Right atrium auricular region (tissue), 2 donors: ENCODE measurements at places on chromosomes 4 and X. TPM values are rescaled to one million over a fixed set of nuclear protein-coding genes. Genes with fewer than 3 reads are reported as not detected.

The NHSL2 gene
- 5.5 TPM for total RNA-seq

DNA sequence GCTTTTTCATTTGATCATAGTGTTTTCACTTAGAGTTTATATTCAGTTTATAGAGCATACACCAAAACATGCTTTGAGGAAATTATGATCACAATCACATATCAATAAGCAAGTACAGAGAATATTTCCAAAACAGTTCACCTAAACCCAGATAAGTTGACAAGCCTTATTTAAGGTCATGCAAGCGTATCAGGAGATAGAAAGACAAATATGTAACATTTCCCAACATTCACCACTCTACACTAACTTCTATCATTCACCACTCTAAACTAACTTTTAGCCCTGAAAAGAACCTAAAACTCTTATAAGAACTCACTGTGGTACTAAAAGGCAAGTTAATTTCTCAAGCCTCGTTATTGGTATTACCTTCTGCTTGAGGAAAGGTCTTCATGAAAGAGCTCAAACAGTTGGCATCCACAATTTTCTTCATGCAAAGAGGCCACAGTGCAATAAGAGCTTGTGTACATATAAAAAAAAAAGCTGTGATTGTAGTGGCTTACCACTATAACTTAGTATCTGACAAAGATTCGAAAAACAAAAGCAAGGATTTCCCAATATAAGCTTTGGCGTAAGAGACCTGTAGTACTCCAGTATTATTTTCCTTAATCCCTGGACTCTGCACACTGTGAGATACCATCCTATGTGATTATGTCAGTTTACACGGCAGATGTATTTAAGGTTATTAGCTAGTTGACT lies 903.3 kb downstream of the STIM2 start:
- no peak for DNase-seq

The NKX3-2 gene
- total RNA-seq: not detected

The ABCG2 gene
- 2.9 TPM for total RNA-seq

The BMP3 gene
- total RNA-seq: 0.08 TPM

The HPGDS gene
- total RNA-seq: 0.63 TPM

The CCKAR gene
- not detected for total RNA-seq

- DNase-seq: no peak
Observed at GRCh38 chr4:54547299-54548097, 110.3 kb upstream of the KIT start.

The REELD1 gene
- 0.71 TPM for total RNA-seq

GRCh38 chr4:6359536-6360308 lies 90.1 kb downstream of the WFS1 start:
- no peak for DNase-seq

The HSFX3 gene
- total RNA-seq: not detected

- DNase-seq: no peak
Observed at GRCh38 chr4:13984991-13985800, 357.7 kb upstream of the BOD1L1 start.

GRCh38 chrX:24204331-24204730 lies 54.8 kb downstream of the ZFX start:
- no peak for DNase-seq

DNA sequence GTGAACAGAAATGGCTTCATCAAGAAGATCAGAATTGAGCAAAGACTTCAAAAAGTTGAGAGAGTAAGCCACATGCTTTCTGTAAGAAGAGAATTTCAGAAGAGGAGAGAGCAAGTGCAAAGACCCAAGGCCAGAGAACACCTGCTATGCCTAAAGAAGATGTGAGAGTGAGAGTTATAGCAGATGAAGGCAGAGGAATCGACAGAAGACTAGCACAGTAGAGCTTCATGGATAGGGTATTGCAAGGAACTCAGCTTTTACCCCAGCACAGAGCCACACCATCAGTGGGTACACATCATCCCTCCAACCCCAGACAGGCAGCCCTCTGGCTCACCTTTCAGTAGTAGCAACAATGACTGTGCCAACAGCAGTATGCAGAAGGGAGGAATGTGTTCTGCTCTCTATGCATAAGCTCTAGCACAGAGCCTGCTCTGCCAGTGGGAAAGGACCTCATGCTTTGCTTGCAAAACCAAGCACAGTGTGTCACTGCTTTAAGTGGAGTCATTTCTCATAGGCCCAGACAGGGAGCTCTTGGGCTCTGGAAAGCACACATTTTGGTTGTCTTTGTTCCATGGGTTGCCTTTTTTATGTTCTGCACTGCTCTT lies 318.6 kb downstream of the NAF1 start:
- DNase-seq: no peak

GRCh38 chr4:186875476-186875875 lies 151.8 kb upstream of the FAT1 start:
- DNase-seq: no peak

DNA sequence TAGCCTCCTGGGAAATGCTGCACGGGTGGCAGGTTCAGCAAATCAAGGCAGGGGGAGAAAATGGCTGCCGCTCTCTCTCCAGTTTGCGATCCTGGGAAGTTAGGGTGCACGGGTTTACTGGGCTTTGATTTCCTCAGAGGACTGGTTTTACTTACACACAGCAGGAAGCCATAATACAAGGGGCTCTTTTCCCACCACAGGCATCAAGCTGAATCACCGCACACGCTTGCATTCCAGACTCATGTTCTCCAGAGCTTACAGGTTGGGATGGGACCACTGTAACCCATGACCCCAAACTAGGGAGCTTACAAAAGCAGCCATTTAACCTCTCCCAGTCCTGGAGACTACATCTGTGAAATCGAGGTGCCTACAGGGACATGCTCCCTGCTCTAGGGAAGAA lies 159.8 kb downstream of the DHRSX start:
- DNase-seq: no peak

- peak; percentile 89 for DNase-seq
Observed at GRCh38 chr4:15779306-15779705, 1.2 kb downstream of the CD38 start.
